ENCODE measurements at places on chromosomes 1 and 21.

GRCh38 chr1:6427441-6428390 is 3.1 kb downstream of the ESPN start:
- no peak for DNase-seq

GRCh38 chr1:30103708-30104411 is 619.5 kb downstream of the MATN1 start:
- DNase-seq = no peak

- DNase-seq = no peak
Observed at GRCh38 chr1:86176226-86176625, 19.7 kb upstream of the COL24A1 start.

DNA sequence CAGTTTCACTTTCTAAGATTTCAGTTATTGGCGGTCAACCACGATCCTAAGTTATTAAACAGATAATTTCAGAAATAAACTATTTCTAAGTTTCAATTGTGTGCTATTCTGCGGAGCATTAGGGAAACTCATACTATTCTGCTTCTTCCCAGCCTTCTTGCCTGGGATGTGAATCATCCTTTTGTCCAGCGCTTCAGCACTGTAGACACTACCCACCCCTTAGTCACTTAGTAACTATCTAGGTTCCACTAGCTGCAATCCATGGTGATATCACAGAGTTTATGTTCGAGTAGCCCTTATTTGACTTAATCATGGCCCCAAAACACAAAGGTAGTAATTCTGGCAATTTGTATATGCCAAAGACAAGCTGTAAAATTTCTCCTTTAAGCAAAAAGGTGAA is 279.9 kb upstream of the ADAMTS5 start:
- no peak for DNase-seq

- DNase-seq = peak; percentile 83
Observed at GRCh38 chr1:25619101-25619890, 2.7 kb downstream of the MAN1C1 start.

- peak; percentile 80 for DNase-seq
Observed at GRCh38 chr1:224623743-224624333, 7.7 kb downstream of the CNIH3 start.

GRCh38 chr1:205690122-205690756 is 9.9 kb upstream of the SLC45A3 start:
- DNase-seq = no peak

DNA sequence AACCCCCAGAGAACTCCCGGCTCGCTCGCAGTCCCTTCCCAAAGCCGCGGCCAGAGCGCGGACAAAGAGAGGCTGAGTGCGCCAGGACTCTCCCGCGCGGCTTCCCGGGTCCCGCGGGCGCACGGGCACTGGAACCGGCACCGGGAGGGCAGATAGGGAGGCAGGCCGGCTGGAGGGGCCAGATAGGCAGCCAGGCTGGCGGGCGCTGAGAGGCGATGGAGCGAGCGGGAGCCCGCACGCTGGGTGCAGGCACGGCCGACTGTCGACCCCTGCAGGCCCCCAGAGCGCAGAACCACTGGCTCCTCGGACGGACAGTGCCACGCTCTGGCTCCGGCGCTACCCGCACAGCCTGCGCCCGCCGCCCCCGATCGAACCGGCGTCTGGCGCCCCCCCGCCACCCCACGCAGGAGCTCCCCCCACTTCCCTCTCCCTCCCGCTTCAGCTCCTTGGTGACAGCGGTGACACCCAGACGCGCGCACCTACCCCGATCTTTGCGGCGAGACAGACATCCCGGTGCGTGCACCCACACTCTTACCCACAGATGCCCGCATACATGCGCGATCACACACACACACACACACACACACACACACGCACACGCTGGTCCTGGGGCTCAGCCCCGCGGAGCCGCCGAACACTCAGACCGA is 534 bp downstream of the SLC6A9 start:
- DNase-seq = no peak

- DNase-seq = no peak
Observed at GRCh38 chr21:41542727-41543126, 34.8 kb upstream of the TMPRSS2 start.

DNA sequence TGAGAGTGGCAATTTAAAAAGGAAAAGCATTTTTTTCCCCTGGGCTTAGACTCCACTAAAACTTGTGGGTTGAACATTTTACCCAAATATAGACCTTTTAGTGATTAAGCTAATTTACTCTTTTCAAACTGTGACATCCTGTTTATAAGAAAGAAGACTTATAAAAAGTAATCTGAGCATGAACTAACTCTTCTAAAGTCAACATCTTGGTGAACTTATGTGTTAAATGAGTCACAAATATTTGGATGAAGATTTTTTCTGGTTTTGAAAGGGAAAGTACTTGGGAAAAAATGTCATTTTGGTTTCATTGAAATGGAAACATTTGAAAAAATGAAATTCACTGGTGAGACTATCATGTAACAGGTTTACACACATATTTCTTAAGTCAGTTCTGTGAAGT is 109.8 kb downstream of the KCNK2 start:
- DNase-seq = no peak

DNA sequence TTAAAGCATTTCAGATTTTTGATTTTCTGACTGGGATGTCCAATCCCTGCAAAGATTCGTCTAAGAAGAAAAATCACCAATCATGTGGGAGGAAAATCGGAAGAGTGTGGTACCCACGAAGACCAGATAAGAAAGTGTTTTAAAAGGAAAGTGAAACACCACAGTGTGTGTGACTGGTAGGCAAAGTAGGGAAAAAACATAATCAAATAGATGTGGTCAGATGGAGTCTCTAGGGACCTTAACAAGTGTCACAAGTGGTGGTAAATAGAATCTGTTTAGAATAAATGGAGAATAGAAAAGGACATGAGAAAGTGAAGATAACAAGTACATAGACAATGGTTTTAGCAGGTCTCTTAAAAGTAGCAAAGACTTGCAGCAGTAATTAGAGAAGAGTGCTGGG is 154.6 kb downstream of the SLC30A10 start:
- no peak for DNase-seq

GRCh38 chr1:208709981-208710380 is 465.8 kb upstream of the PLXNA2 start:
- no peak for DNase-seq

GRCh38 chr1:245396615-245397014 is 241.8 kb downstream of the KIF26B start:
- DNase-seq = no peak

DNA sequence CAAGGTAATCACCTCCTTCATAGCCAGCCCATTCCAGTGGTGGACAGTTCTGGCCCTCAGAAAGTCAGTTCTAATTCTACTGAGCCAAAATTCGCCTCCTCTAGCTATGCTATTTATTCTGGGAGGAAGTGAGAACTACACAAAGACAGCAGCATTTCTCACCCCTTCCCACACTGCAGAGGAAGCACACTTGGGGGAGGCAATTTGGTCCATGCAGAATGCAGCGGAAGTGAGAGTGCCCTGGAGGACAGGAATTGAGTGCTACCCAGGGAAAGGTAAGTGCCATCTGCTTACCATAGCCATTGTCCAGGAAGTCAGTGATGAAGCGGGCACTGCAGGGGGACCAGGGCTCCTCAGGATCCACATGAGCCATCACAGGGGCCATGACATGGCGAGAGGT is 3.7 kb downstream of the ADAMTS4 start:
- no peak for DNase-seq

DNA sequence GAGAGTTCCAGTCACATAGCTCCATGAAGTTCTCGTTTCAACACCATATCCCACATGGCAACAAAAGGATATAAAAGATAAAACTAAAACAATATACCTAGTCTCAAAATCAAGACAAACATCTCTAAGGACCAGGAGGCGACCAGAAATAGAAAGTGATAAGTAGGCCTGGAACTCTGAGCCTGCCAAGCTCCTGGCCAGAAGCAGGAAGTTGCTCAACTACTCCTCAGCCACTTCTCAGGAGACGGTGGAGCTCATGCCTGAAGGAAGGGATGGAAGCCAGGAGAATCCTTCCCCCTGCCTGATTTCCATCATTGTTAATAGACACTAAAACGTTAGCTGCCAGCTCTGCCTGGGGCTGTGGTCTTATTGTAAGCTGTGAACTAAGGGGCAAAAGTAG is 94.7 kb downstream of the DISP1 start:
- DNase-seq = no peak

DNA sequence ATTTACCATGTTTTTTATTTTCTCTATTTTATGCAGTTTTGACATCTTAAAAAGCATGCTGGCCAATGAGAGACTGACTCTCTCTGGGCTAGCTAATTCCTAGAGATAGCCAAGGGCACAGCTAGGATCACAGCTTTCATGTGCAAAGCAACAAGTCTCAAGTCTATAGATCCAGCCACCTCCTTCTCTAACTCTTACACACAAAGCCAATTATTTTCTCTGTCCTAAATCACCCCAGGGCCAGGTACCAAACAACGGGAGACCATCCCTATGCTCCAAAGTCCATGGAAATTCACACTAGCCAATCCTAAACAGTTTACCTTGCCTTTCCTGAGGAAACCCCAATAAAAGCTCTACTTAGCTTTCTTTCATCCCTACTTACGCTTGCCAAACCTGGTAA is 38.0 kb downstream of the ARHGAP29 start:
- no peak for DNase-seq

- DNase-seq = no peak
Observed at GRCh38 chr1:158989424-158989823, 20.3 kb upstream of the IFI16 start.

DNA sequence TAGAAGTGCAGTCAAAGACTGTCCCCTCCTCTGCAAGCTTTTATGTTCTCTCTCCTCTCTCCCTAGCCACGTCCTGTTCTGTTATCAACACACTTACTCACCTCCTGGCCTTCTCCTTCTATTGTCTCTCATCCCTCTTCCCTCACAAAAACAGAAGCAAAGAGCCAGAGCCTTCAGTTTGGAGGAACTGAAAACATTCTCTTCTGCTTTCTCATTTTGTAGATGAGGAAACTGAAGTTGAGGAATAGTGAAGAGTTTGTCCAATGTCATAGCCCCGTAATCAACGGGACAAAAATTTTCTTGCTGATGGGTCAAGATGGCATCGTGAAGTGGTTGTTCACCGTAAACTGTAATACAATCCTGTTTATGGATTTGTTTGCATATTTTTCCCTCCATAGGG is 1.9 kb downstream of the NLRP3 start:
- no peak for DNase-seq

- DNase-seq = no peak
Observed at GRCh38 chr21:29640080-29640508, 299.7 kb downstream of the GRIK1 start.

GRCh38 chr21:15494481-15494880 is 235.3 kb upstream of the USP25 start:
- no peak for DNase-seq

GRCh38 chr1:35536556-35537162 is 20.5 kb downstream of the KIAA0319L start:
- DNase-seq = no peak

- no peak for DNase-seq
Observed at GRCh38 chr21:43734928-43735229, 15.9 kb downstream of the PDXK start.

DNA sequence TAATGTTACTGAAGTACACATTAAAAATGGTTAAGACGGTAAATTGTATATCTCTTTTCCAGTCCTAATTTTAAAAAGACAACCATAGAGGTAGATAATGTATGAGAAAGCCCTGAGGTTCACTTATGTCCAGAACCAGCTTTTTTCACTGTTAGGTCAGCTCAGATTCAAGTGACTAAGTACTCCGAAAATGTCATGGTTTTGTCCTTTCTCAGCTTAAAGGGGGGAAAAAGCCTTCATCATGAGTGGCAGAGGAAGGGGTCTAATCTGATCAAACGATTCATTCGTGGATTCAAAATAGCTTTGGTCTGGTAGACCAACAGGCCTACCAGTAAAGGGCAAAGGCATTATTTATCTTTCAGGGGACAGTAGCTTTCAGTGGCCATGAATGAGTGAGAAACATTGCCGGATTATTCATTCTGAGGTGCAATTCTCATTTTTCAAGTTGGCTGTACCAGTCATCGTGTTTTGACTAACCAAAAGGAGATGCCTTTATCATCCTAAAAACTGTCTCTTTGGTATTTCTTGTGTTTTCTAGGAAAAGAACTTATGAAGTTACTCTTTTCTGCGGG is 208.4 kb downstream of the HHIPL2 start:
- DNase-seq = no peak

DNA sequence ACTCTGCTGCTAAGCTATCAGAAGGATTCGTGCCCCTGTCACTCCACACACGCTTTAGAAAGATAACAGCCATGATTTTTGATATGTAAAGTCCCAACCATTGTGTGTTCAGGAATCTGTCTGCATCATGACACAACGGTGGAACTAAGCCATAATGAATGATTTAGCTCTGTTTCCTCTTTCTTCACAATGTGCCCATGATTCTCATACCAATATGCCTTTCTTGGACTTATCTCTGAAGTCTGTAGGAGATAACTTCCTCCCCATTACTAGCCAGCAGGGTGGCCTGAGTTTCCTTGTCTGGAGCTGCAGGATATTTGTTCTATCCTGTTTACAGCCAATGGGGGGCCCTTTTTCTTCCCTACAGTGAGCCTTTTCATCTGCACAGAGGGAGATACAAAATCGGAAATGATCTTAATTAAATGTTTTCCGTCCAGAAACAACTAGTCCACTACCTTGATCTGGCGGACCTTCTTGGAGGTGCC is 511.7 kb downstream of the USP25 start:
- no peak for DNase-seq

DNA sequence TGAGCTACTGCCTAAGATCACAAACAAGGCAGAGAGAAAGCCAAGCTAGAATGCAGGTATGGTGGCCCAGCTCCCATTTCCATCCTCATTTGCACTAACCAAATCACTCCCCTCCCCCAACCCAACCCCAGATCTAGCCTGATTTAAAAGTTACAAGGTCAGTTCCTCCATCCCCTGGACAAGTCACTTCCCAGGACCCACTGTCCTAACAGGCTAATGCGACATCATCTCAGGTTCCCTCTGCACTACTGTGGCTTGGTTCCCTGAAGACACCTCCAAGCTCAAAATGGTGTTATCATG is 2.4 kb downstream of the F11R start:
- DNase-seq = no peak
